ENCODE measurements at places on chromosomes 13 and 19.

GRCh38 chr13:50708461-50708860, 135.0 kb downstream of the DLEU7 start:
- DNase-seq: no peak

DNA sequence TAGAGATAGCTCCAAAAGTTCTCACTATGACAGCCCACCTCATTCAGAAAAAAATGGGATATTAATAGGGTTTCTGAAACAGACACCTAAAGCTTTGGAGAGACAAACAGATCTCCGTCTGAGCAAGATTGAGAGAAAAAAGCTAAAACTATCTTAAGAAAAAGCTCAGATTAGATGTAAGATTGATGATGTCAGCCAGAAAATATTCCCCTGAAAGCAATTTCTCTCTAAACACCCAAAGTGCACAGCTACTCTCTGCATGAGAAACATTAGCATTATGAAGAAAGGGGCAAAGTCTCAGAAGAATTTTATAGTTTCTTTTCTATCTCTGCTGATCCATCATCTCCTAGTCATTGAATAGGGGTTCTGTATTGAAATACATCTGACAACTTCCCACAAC, 148.9 kb downstream of the ZNF737 start:
- DNase-seq: no peak

GRCh38 chr19:38049105-38049649, 142.2 kb downstream of the SIPA1L3 start:
- DNase-seq: no peak

GRCh38 chr13:113912596-113912995, 48.7 kb upstream of the GAS6 start:
- no peak for DNase-seq

DNA sequence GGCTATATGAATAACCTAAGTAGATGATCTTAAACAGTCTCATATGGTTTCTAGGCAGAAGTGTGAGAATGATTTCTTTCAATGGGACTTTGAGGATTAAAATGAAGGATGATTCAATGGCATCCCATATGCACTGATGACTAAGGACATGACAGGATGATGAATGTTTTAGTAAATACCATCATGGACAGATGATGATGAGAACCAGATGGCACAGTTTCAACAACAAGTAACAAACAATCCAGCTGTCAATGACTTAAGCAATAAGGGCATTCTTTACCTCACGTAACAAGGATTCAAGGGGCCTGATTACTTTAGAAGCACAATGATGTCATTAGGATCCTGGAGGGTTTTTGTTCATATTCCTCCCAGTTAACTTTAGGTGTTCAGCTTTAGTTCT, 2678.4 kb downstream of the PCDH9 start:
- DNase-seq: peak; percentile 62

GRCh38 chr13:112910016-112910415, 59.0 kb upstream of the MCF2L start:
- DNase-seq: no peak

All from IMR-90 (cell line).